ENCODE measurements at places on chromosomes 6 and 20.

GRCh38 chr20:49595811-49596561, 28.0 kb upstream of the PTGIS start:
- no peak for DNase-seq

GRCh38 chr6:41577356-41578216, 31.4 kb downstream of the FOXP4 start:
- no peak for DNase-seq

DNA sequence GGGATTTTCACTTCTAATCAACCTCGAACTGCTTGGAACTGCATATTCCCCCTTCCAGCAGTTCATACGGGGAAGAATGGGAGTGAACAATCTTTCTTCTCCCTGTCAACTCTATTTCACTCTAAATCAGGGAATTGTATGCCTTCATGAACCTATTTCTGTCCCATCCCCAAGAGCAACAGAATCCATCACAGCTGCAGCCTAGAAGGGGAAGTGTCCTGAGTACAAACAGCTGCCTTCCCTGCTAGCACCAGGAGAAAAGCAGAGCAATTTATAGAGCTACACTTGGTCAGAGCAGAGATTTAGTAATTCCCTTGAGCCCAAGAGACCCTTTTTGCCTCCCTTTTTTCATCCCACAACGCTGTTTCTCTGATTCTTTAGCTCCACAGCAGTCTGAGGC, 208.4 kb downstream of the ADGRG6 start:
- DNase-seq: no peak

- DNase-seq: no peak
Measured at GRCh38 chr6:33925210-33925609, 121.4 kb upstream of the MLN start.

- no peak for DNase-seq
Measured at GRCh38 chr20:58485393-58485792, 29.8 kb downstream of the APCDD1L start.

DNA sequence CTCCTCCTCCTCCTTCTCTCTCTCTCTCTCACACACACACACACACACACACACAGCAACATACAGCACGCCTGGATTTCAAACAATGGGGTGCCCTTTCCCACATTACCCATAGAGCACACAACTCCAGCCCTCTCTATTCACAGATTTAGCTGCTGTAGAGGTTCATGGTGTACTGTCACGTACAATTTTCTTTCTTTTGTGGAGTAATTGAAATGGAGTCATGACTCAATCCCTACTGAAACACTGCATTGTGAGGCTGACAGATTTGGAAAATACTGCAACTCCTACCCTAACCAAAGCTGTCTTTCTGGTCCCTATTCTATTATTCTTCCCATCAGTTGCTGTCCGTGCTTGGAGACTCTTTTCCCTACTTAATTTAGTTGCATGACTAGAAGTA, 166.9 kb downstream of the EDN1 start:
- DNase-seq: no peak
